ENCODE measurements at places on chromosomes 5 and 9.

GRCh38 chr5:149211566-149211965 is 60.1 kb upstream of the AFAP1L1 start:
- no peak for DNase-seq

DNA sequence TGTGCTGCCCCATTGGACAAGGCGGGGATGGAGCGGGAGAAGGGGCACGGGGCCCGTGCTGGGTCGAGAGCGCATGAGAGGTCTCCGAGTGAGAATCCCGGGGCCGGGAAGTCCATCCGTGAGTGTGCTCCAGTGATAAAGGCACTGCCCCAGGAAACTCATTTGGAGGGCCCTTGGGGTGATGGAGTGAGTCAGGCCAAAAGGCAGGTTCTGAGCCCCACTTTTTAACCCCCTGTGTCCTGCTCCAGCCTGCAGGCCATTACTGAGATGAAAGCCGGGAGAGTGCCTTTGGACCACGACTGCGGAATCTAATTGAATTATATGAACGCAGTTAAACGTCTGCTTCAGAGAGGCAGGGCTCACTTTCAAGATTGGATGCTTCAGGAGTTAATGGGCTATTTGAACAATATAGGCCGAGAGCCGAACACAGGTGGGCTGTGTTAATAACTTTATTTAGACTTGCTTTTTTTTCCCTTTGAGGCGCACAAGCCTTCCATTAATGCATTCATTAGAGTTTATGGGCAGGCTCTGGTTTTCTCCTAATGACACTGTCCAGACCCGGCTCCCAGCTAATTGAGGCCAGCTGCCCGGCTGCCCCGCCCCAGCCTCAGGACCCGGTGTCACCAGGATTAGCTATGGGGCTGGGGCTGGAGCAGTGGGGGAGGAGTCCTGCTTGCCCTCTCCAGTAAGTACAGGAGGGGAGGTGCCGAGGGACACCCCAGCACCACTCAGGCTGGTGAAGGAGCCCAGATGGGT is 79.1 kb upstream of the LMX1B start:
- no peak for DNase-seq

DNA sequence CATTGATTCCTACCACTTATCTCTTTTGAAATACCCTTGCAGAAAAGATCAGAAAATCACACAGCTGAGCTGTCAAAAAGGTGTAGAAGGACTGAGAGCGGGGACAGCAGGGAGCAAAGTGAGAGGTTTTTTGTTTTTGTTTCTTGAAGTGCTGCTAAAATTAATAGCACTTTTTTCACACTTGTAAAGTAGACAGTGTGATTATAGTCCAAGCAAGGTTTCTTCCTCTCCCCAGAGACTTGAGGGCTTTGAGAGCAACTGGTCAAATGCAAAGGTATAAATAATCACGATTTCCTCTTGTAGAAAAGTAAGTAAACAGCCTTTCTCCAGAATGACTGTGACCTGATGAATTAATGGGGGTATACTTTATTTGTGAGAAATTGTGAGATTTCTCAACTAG is 326.9 kb downstream of the ZNF608 start:
- no peak for DNase-seq

GRCh38 chr5:4665911-4666310 is 474.2 kb upstream of the ADAMTS16 start:
- DNase-seq, result no peak

- DNase-seq, result peak; percentile 96
These were observed 7.0 kb downstream of the PDCL start for GRCh38 chr9:122821278-122821943.

DNA sequence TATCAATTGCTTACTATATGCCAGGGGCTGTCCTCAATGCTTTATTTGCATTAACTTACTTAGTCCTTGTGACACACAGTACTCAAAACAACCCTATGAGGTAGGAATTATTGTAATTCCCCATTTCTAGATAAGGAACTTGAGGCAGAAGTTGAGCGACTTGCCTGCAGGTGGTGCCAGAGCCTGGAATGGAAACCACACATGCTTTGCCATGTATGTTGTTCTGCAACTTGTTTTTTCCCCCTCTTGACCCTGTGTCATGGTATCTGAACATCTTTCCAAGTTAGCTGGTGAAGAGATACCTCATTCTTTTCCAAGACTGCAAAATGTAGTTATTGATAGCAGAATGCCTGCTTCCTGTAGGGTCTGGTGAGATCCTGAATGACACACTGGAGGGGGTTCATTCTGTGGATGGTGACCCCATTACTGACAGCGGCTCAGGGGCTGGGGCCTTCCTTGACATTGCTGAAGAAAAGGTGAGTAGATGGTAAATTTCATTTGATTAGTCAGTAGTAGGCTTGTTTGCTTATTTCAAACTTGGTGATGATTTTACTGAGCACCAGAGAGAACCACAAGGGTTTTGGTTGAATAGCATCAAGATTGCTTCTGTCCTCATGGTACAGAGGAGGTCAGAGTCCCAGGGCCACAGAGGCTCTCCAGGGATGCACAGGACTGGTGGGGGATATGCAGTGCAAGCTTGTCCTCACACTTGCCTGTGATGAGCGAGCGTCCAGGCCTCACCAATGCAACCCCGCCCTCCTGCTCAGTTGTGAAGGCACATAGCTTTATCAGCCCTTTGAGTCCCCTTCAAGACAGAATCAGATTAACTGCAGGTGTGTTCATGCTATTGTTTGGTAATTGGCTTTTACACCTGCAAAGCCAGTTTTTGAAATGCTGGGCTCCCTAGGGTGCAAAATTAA is 57.0 kb downstream of the COL15A1 start:
- peak; percentile 67 for DNase-seq

Data from hematopoietic multipotent progenitor cell (in vitro differentiated cells).